Stimulated activated CD4-positive, alpha-beta T cell treated with anti-CD3 and anti-CD28 coated beads, Interleukin-1b, Interleukin-23, amount 100 ng/mL, for 4 hours (primary cell): ENCODE measurements at places on chromosomes 3 and 15.

DNA sequence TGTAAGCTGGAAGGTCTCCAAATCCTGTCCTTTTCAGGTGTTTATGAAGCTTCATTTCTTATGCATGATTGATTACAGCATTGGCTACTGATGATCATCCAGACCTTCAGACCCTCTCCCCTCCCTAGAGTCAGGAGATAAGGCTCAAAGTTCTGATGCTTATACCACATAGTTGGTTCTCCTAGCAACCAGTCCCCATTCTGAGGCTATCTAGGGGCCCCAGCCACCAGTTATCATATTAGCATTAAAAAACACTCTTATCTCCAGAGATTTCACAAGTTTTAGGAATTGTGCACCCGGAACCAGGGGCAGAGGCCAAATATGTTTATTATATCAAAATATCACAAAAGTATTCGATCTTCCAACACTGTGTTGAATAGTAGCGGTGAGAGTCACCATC, 953.1 kb downstream of the FHIT start:
- DNase-seq = no peak

DNA sequence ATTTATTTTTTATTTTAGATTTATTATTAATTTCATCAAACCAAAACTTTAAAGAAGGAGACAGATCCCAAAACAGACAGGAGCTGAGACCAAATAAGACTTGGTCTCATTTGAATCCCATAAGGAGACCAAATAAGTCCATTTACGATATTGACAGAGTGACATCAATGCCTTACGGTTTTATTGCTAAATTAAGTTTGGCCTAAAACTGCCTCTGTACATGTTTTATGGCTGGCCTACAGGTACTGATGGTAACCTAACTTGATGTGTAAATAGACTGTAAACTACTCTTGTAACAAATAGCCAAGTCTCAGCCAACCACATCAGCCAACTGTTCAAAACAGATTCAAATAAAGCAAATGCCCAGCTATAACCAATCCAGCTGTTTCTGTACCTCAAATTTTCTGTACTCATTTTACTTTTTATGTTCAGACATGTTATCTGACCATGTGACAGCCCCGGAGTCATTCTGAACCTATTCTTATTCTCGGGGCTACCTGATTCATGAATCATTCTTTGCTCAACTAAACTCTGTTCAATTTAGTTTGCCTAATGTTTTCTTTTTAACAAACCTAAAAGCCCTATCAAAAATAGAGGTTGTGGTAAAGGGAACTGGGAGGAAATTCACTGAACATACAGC, 89.4 kb upstream of the CDAN1 start:
- no peak for DNase-seq

DNA sequence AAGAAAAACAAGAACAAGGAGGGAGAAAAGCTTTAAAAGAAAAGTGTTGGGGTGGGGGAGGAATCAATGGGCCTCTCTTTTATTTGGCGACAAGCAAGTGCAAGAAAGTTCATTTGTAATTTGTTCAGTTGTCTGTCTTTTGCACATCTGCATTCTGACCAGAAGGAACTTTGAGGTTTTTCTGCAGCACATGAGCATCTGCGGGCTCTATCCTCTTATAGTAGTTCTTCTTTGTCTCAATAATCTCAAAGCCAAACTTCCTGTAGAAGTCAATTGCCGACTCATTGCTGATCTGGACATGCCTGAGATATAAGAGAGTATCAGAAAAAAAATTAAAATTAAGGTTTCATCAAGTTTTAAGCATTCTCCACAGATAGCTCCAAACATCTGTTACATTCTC, 24.4 kb downstream of the NAA50 start:
- DNase-seq = no peak

DNA sequence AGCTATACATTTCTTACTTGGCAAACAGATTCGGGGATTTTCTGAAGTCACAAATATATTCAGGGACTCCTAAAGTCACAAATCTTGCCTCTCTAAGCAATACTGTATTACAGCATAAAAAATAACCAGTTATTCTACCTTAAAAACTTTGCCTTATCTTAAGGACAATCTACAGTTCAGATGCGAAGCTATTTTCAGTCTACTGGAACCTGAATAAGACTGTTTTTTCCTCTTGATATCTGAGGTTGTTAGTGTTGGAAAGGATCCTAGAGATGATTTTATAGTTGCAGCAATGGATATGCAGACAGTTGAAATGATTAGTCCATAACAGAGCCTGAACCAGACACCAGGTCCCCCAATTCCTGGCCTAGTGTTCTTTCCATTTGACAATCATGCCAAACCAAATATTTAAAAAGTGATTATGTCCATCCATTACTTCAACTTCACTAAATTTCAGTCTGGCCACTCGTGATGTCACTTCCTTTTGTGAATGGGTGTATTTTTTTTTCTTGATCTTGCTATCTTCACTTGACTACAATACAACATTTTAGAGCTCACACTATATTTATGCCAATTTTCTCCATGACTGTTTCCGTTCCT, 1.8 kb downstream of the HDGFL3 start:
- no peak for DNase-seq

DNA sequence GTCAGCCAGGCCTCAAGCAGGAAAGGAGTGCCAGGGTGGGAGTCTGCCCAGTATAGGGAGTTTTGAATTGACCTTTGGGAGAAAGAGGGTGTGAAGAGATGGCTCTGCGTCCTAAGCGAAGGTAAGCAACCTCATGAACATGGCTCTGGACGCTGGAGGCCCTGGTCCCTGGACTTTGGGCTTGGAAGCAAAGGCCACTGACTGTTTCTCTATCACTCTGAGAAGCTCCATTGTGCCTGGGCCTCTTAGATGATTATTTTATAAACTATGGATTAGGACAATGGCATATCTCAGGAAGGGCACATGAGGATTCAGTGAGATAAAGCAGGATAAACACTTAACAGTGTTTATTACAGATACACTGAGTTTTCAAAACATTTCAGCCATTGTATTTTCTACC, 59.0 kb downstream of the SUCLG2 start:
- no peak for DNase-seq

GRCh38 chr15:52178765-52179164, 12.4 kb downstream of the GNB5 start:
- no peak for DNase-seq

- DNase-seq = no peak
Measured at GRCh38 chr3:184344579-184345316, 7.3 kb downstream of the FAM131A start.

GRCh38 chr3:102193255-102193654, 241.6 kb upstream of the ZPLD1 start:
- DNase-seq = no peak

- DNase-seq = no peak
Measured at GRCh38 chr3:156600834-156601233, 45.9 kb upstream of the SSR3 start.

- DNase-seq = no peak
Measured at GRCh38 chr3:124860599-124860998, 26.6 kb downstream of the ITGB5 start.

- no peak for DNase-seq
Measured at GRCh38 chr15:99474909-99475753, 90.7 kb upstream of the MEF2A start.
